ENCODE measurements at places on chromosomes 13 and 19. TPM values are rescaled to one million over a fixed set of nuclear protein-coding genes. Genes with fewer than 3 reads are reported as not detected.

The ZNF253 gene
- total RNA-seq = 7.3 TPM

The GZMM gene
- not detected for total RNA-seq

The CLEC11A gene
- total RNA-seq = 288 TPM

The ZSCAN1 gene
- not detected for total RNA-seq

The ZNF264 gene
- total RNA-seq = 31.3 TPM

All from cardiac ventricle fibroblast (primary cell).